ENCODE measurements at places on chromosomes 7 and 10. TPM values are rescaled to one million over a fixed set of nuclear protein-coding genes. Genes with fewer than 3 reads are reported as not detected.

DNA sequence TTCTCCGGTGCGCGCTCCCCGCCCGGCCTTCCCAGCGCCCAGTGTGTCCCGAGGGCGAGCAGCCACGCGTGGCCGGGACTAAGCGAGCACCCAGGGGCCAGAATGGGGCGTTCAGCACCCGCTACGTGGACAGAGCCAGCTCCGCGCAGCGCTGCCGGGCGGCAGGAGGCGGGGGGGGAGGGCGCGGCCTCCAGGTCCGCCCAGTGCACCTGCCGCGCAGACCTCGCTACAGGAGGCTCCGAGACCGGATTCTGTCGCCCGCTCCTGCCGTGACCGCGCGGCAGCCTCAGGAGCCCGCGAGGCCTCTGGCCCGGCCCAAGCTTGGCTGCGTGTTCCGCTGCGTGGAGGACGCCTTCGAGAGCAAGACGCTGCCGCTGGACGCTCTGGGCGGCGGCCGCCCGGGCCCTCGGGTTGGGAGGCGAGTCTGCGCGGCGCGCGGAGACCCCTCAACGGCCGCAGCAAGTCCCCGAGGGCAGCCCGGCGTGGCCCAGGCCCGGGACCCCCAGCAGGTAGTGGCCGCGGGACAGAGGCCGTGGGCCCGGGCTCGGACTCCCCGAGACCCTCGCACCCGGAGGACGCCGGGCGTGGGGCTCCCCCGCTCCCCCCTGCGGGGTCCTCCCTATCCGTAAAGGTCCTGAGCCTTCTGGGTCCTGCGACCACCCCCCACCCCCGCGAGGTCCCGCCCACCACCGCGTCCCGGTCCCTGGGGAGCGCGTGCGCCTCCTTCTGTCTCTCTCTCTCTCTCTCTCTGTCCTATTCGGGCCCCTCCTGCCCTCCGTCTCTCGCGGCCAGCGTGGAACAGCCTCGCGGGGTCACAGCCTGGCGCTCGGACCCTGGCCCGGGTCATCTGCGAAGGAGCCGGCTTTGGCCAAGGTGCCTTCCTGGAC lies 904 bp upstream of the DPYSL4 start:
- H3K36me3 ChIP-seq: no peaks in the 10 kb centered on the region
- H3K4me1 ChIP-seq: peaks cover 3% of the 10 kb centered on the region
- H3K4me3 ChIP-seq: no peak overlapping the region
- H3K27ac ChIP-seq: no peak overlapping the region

DNA sequence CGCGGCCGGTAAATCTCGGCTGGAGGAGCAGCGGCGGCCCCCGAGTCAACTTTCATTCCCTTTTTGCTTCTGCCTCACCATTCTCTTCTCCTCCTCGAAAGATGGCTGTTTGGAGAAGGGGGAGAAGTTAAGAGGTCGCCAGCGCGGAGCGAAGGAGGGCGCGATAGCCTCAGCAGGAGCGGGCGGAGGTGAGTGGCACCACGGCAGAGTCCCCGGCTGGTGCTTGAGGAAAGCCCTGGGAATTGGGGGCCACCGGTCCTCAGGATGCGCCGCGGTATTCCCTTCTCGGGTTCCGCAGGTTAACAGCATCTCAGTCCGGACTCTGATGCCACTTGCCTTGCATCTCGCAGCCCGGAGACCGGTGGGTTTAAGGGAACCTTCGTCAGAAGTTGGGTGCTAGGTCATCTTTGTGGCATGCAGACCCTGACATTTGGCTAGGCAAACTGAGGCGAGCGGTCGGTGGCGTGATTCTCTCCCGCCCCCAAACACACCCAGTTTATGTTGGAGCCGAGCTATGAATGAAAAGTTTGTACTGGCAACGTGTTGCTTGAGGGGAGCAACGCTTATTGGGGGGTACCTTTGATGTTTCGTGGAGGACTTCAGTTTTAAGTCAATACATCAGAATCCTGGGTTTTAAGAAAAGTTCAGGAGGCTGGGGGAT lies 59.5 kb upstream of the PRPS1L1 start:
- no peak overlapping the region for H3K27ac ChIP-seq
- peaks cover 4% of the 10 kb centered on the region for H3K4me1 ChIP-seq
- peak overlapping the region; percentile 48 for H3K4me3 ChIP-seq
- DNase-seq: peak; percentile 5
- H3K27me3 ChIP-seq: peaks cover 34% of the 10 kb centered on the region

DNA sequence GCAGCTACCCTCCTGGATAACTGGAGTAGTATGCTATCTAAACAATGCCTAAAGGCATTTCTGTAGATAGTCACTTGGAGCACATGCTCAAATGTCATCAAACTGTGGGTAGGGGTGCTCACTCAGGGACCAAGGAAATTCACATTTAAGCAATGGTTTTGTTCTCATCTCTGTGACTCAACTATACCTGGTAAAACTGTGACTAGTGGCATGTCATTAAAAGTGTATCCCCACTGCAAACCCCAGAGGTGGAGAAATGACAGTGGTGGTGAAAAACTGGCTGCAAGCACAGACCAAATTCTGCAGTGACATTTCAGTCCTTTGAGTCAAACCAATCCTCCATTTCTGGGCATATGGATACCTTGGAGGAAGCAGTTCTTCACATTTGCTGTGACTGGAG lies 134.2 kb upstream of the EFCAB10 start:
- DNase-seq: peak; percentile 57
- H3K4me3 ChIP-seq: no peak overlapping the region
- H3K27ac ChIP-seq: no peak overlapping the region
- peaks cover 20% of the 10 kb centered on the region for H3K36me3 ChIP-seq
- peaks cover 10% of the 10 kb centered on the region for H3K4me1 ChIP-seq
- H3K27me3 ChIP-seq: no peaks in the 10 kb centered on the region

Gene TMEM270
- not detected for total RNA-seq

Gene CHST15
- total RNA-seq: 0.40 TPM

Gene CPA4
- not detected for total RNA-seq
